ENCODE measurements at places on chromosomes 4 and X.

- no peak for DNase-seq
These were observed 295.0 kb upstream of the PITX2 start for GRCh38 chr4:110917835-110918234.

- no peak for DNase-seq
These were observed 62.0 kb downstream of the PHKA1 start for GRCh38 chrX:72652082-72652481.

- DNase-seq: no peak
These were observed 287.8 kb downstream of the ZNF674 start for GRCh38 chrX:46257451-46257879.

DNA sequence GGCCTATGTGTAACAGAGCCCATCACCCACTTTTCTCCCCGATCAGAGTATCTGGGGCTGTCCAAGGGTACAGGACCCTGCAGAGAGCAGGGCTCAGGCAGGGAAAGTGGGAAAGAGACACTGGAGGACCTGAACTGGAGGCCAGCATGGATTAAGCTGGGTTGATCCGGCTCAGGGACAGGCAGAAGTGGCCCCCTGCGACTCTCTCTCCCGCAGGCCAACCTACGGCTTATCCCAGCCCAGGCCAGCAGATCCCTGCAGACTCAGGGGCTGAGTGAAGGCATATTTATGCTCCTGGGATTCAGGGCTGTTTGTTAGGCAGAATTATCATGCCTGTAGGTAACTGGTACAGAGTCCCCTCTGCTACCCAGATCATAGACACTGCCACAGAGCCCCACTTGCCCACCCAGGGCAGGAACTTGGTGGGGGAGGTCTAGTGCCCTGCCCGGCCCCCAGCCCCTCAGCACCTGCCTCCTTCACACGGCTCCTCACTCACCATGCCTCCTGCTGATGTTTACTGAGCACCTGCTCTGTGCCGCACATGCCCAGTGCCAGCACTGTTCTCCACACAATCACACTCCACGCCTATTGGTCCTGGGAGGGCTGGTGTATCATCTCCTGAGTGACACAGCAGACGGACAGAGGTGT is 87.3 kb downstream of the ADRA2C start:
- no peak for DNase-seq

DNA sequence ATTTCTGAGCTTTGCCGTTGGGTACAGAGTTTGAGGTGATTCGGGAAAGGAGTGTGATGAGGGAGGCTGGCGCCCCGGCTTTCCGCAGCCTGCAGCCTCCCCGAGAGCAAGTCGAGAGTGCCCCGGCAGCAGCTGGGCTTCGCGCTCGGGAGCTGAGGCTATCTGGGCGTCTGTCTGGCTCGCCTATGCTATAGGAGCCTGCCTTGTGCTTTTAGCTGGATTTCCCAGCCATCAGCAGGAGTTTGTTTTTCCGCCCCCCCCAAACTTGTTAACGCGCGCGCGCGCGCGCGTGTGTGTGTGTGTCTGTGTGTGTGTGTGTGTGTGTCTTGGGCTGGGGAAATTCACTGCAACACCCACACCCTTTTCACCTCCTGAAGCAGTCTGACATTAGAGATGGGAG is 765 bp upstream of the DGKK start:
- no peak for DNase-seq

DNA sequence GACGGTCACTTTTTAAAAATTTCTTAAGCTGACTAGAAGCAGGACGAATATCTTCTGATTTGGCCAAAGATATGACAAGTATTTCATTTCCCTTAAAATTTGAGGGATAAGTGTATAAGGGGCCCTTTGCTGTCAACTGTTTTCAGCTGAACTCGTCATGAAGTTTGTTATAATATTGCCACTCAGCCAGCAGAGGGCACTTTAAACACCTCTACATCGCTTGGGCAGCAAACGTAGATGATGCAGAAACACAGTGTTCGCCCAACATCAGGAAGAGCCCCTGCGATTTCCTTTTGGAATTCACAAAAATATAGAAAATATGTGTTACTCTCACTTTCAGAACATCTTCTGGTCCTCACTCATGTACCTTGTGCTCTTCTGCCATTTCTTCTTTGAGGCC is 435.7 kb upstream of the FMR1 start:
- DNase-seq: no peak

DNA sequence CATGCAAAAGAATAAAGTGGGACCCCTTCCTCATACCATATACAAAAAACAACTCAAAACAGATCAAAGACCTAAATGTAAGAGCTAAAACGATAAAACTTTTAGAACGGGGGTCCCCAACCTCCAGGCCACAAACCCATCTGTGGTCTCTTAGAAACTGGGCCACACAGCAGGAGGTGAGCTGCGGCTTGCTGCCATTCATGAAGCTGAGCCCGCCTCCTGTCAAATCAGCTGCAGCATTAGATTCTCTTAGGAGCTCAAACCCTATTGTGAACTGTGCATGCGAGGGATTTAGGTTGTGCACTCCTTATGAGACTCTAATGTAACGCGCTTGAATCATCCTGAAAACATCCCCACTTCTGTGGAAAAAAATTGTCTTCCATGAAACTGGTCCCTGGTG is 7.0 kb upstream of the GATA1 start:
- no peak for DNase-seq

DNA sequence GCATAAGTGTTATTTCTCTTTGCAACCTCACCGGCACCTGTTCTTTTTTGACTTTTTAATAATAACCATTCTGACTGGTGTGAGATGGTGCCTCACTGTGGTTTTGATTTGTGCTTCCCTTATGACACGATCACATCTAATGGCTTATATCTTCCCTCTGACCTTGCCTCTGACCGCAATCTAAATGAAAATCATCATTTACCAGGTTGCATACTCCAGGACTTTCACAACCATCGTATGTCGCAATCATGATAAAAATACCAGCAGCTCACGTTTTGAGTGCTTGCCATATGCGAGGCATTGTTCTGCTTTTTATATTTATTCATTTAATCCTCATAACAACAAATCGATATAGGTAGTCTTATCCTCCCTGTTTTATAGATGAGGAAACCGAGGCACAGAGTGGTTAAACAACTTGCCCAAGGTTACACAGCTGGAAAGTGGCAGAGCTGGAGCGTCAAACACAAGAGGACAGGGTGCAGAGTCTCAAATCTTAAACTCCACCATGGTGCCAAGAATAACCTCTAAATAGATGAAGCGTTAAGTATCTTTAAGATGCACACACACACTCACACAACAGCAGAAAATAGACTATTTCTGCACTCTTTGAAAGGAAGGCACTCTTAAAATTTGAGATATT is 102.2 kb downstream of the SEL1L3 start:
- no peak for DNase-seq

GRCh38 chrX:39758791-39759525 is 338.8 kb downstream of the BCOR start:
- no peak for DNase-seq

- DNase-seq: no peak
These were observed 31.3 kb downstream of the CD38 start for GRCh38 chr4:15809466-15809865.

- no peak for DNase-seq
These were observed 1012.1 kb downstream of the FAM133A start for GRCh38 chrX:94686071-94686470.

- DNase-seq: no peak
These were observed 2.0 kb upstream of the THAP9 start for GRCh38 chr4:82898322-82899243.

GRCh38 chr4:100075486-100076270 is 114.6 kb downstream of the DDIT4L start:
- no peak for DNase-seq

DNA sequence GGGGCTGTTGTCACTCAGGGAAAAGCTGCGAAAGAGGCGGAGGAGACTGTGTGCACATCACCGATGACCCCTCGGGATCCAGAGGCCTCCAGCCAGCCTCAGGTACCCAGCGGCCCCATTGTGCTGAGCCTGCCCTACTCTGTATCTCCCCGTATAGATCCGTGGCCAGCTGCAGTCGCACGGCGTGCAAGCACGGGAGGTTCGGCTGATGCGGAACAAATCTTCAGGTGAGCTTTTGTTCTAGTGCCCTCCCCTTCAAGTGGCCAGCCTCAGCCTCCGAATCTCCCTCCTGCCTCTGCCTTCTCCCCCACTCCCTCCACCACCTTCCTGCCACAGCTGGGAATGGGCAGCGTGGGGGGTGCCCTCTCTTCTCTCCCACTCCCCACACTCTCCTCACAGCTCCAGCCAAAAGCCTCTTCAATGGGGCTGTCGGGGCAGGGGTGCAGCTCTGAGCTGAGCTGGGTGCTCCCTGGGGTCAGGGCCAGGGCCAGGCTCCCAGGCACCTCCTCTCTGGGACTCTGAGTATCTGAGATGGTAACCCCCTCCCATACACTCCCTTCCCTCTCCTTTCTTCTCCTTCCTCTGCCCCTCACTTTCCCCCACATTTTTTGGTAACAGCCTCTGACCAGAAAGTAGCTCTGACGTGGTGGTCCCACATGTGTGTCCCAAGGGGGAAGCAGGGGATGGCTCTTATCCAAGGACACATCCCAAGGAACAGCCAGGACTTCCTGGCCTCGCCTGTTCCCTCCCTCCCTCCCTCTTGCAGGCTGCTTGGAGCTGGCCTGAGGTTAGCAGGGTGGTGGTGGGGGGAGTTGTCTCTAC is 20.4 kb upstream of the UBA1 start:
- no peak for DNase-seq

- no peak for DNase-seq
These were observed 10.6 kb downstream of the PBDC1 start for GRCh38 chrX:76183289-76184049.

DNA sequence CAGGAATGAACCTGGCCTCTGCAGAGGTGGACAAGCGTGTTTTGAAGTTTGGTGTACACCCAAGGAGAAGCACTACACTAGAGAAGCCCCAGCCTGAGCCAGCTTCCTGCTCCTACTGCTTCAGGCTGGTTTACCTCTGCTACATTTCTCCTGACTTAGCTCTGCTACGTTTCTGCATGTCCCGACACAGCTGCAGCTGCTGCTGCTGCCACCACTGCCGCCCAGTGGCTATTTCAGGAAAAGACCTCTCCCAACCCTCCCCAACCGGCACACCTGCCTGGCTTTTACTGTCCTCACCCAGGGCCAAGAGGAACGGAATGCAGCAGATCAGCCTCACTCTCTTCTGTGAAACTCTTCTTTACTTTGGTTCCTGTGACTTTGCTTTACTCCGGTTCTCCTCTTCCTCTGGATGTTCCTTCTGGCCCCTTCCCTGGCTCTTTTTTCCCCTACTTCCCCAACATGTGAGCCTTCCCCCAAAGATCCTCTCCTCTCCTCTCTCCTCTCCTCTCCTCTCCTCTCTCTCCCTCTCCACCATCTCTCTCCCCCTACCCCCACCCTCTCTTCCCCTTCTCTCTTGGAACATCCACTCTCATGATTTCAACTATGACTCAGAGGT is 3.1 kb upstream of the P2RY4 start:
- peak; percentile 22 for DNase-seq

- no peak for DNase-seq
These were observed 2.8 kb upstream of the NELFA start for GRCh38 chr4:2011583-2011982.

DNA sequence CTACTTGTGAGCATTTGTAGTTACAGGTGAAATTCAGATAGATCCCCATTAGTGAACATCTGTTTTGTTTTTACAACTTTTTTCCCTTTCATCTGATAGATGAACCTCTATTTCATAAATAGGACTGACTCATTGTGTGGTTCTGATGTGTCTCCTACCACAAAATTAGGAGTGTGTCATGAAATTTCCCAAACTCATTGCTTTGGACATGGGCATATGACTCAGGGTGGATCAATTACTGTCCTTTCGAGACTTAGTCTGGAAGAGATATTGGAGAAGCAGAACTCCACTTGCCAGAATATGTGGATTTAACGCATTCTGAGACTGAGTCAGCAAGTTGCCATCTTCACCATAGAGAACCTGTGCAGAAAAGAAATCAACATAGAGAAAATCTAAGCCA is 53.5 kb upstream of the PCDH10 start:
- DNase-seq: no peak

DNA sequence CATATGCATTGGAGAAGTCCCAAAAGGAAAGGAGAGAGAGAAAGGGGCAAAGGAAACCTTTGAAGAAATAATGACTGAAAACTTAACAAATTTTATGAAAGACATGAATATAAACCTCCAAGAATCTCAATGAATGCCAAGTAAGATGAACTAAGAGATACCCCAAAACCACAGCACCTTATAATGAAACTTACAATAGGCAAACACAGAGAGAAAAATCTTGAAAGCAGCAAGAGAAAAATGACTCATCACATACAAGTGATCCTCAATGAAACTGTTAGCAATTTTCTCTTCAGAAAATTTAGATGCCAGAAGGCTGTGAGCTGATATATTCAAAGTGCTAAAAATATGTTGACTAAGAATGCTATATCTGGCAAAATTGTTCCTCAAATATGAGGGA is 10.1 kb downstream of the SMIM10L2A start:
- no peak for DNase-seq

DNA sequence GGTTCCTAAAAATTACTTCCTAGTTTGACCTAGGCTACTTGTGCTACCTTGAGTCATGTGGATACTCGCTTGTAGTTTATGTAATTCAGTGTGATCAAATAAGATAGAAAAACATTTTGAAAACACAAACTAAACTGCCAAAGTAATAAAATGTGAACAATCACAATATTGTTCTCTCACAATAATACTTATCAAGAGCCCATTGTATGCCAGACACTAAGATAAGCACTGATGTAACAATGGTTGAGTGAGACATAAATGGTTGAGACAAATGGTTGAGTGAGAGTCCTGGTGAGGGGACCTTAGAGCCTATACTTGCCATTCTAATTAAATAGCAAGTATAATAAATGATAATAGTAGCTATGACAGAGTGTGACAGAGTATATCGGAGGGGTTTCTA is 41.7 kb downstream of the RFC1 start:
- DNase-seq: no peak

- no peak for DNase-seq
These were observed 147.9 kb upstream of the SMAD1 start for GRCh38 chr4:145333786-145334185.

DNA sequence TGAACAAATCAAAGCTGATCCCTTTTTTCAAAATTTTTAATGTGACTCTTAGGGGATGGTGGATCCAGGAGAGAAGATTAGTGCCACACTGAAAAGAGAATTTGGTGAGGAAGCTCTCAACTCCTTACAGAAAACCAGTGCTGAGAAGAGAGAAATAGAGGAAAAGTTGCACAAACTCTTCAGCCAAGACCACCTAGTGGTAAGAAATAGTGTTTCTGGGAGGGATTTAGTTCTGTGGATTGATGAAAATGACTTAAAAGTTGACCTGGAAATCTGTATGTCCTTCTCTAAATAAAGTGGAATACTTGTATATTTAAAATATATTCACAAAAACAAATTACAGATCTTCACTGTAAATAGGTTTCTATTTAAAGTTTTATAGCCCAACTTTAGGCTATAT is 29.2 kb downstream of the NUDT9 start:
- DNase-seq: no peak

GRCh38 chr4:8548731-8549351 is 31.4 kb upstream of the GPR78 start:
- DNase-seq: no peak

DNA sequence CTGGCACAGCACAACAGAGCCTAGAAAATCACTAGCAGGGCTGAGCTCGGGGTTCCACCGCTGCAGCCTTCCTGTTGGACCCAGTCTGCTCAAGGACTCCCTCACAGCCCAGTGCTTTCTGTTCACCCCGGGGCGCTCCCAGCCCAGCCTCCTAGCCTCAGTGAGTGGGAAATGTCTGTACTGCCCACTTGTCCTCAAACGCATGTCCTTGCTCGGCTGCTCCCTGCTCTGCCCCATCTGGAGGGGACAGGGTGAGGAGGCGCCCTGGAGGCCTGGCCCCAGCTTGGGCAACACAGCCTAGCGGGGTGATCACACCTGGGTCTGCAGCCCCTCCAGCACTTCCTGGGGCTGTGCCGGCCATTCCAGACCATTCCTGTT is 11.9 kb upstream of the CCNQ start:
- no peak for DNase-seq

GRCh38 chrX:20527041-20527440 is 260.3 kb upstream of the RPS6KA3 start:
- no peak for DNase-seq
